ENCODE measurements at places on chromosomes 4 and X. TPM values are rescaled to one million over a fixed set of nuclear protein-coding genes. Genes with fewer than 3 reads are reported as not detected.

Gene PARM1
- 94.3 TPM for total RNA-seq

Gene PHF8
- total RNA-seq, result 32.6 TPM

Gene SPANXB1
- not detected for total RNA-seq

Gene XK
- total RNA-seq, result 7.4 TPM

GRCh38 chrX:13487731-13488505, 81.5 kb upstream of the EGFL6 start:
- no peak for DNase-seq

DNA sequence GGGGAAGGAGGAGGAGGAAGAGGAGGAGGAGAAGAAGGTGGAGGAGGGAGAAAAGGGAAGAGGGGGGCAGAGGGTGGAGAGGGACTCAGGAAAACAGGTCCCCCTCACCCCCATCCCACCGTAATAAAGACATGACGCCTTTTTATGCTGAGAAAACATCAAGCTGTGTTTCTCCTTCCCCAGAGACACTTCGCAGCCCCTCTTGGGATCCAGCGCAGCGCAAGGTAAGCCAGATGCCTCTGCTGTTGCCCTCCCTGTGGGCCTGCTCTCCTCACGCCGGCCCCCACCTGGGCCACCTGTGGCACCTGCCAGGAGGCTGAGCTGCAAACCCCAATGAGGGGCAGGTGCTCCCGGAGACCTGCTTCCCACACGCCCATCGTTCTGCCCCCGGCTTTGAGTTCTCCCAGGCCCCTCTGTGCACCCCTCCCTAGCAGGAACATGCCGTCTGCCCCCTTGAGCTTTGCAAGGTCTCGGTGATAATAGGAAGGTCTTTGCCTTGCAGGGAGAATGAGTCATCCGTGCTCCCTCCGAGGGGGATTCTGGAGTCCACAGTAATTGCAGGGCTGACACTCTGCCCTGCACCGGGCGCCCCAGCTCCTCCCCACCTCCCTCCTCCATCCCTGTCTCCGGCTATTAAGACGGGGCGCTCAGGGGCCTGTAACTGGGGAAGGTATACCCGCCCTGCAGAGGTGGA, 45.3 kb upstream of the SHOX start:
- no peak for DNase-seq

DNA sequence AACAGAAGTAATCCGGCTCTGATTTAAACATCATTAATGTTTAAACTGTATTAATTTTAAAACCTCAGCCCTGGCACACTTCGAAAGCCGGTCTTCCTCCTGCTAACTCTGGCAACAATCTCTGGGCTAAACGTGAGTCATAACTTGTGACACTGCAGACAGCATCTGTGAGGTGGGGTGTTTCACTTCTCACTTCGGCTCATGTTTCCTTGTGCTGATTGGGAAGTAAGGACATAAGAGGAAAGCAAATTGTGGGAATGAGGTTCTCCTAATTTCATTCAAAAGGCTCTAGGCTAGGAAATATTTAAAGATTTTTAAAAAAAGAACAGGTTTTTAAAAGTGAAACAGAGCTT, 139.9 kb upstream of the USP9X start:
- no peak for DNase-seq
